ELF-1 (cell line): ENCODE measurements at places on chromosomes 7 and 10.
A peak's percentile ranks its signal among the peaks of the same experiment; 100 is the strongest.

- DNase-seq, result peak; percentile 88
These were observed 1.4 kb upstream of the PODXL start for GRCh38 chr7:131557652-131558385.

DNA sequence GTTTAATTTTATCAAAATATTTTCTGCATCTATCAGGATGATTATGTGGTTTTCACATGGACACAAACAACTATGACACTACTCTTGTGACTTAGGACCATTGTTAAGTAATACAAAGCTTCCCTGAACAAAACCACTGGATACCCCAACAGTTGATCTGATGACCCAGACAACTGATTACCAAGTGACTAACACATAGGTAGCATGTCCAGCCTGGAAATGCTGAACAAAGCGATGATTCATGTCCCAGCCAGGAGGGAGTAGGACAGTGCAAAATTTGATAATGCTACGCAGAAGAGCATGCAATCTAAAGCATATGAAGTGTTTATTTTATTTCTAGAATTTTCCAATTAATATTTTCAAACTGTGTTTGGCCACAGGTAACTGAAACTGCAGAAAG lies 8.9 kb upstream of the PNLIP start:
- no peak for DNase-seq

DNA sequence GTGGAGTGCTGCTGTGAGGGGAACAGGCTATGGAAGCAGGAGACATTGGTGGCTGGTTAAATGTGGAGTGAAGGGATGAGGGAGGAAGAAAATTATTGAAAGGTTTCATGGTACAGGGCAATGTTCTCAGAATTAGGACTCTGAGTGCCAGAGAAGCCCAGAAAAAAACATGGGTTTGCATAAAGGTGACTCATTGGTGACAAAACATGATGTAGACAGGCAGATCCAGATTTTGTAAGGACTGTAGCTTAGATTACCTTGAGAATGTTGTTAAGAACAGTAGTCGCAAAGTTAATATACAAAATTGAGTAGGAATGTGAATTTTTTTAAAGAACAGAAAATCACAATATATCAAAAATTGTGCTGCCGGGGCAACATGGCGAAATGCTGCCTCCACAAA lies 134.9 kb upstream of the ZNF438 start:
- no peak for DNase-seq

DNA sequence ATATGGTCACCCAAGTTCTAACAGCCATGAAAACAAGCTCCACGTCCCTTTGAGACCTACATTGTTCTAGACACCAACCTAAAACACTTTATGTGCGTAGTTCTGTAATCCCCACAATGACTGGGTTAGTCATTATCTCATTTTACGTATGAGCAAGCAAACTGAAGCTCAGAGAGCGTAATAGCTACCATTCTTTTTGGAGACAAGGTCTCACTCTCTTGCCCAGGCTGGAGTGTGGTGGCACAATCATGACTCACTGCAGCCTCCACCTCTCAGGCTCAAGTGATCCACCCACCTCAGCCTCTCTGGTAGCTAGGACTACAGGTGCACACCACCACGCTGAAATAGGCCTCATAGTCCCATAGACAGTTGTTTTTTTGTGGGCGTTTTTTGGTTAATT lies 10.5 kb downstream of the DAGLB start:
- no peak for DNase-seq

DNA sequence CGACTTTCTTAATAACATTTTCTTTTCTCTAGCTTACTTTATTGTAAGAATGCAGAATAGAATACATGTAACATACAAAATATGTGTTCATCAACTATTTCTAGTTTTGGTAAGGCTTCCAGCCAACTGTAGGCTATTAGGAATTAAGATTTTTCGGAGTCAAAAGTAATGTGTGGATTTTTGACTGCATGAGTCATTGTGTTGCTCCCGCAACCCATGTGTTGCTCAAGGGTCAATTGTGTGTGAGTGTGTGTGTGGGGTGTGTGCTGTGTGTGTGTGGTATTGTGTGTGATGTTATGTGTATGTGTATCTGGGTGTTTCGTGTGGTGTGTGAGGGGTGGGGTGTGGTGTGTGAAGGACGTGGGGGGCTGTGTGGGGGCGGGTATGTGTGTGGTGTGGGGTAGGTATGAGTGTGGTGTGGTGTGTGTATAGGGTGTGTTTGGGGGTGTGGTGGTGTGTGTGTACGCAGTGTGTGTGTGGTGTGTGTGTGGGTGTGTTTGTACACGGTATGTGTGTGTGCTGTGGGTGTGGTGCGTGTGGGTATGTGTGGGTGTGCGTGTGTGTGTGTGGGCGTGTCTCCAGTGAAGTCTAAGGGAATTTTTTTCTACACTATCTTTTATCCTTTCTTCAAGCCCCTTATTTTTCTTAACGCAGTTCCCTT lies 60.5 kb downstream of the RSU1 start:
- no peak for DNase-seq

GRCh38 chr10:120480065-120480600 lies 23.1 kb downstream of the PLPP4 start:
- DNase-seq, result no peak

DNA sequence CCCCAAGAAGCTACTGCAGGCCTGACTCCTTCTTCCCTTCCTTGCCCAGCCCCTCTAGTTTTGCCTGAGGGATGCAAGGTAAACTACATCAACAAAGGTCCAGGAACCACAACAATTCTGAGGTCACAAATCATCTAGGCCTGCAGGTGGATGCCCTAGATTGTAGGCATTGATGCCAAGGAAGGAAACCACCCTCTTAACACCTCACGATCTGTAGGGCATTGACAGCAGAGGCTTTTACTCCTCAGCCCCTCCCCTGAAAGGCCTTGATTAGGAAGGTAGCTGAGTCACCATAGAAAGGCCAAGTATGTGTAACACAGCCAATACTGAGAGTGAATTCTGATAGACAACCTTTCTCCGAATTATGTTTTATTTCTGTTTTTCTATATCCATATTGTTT lies 46.7 kb upstream of the FAM3C start:
- DNase-seq, result peak; percentile 68

DNA sequence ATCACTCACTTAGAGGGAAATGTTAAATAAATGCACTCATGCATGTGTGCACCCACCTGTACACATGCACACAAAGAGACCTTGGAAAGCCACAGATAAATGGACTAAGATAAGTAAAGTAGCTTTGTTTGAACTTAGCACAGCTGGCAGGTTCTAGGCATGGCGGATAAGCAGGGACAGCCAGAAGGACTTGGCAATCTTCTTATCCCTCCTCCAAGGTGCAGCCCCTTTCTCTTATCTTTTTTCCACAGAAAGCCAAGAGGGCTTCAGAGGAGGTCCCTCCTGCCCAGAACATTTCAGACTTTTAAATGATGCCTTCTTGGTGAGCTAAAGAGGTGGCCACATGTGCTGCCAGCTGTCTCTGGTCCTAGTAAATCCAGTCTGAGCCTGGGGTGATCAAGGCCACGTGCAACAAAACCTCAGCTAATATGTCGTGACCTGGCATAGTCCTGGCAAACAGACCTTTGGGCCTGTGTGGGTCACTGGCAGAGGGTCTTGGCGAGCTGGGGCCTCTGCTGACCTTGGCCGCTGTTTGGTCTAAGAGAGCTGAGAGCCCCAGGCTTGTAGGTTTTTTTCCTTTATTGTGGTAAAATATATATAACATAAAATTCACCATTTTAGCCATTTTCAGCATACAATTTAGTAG lies 43.2 kb upstream of the SLC35B4 start:
- no peak for DNase-seq

GRCh38 chr10:2890093-2890492 lies 177.3 kb upstream of the PFKP start:
- DNase-seq, result no peak
